Stimulated activated CD8-positive, alpha-beta memory T cell treated with anti-CD3 and anti-CD28 coated beads, Interleukin-4, amount 100 ng/mL, for 1 hour (primary cell): ENCODE measurements at places on chromosomes 7 and 10.

- no peak for DNase-seq
Measured at GRCh38 chr7:34060196-34060947, 155.0 kb downstream of the BMPER start.

GRCh38 chr7:10245406-10245805 lies 728.3 kb upstream of the PHF14 start:
- DNase-seq: no peak

- no peak for DNase-seq
Measured at GRCh38 chr10:91296471-91296870, 76.0 kb downstream of the PCGF5 start.

GRCh38 chr7:95376632-95377400 lies 19.4 kb downstream of the PON3 start:
- DNase-seq: no peak

GRCh38 chr10:22356324-22356873 lies 11.1 kb downstream of the SPAG6 start:
- DNase-seq: no peak

DNA sequence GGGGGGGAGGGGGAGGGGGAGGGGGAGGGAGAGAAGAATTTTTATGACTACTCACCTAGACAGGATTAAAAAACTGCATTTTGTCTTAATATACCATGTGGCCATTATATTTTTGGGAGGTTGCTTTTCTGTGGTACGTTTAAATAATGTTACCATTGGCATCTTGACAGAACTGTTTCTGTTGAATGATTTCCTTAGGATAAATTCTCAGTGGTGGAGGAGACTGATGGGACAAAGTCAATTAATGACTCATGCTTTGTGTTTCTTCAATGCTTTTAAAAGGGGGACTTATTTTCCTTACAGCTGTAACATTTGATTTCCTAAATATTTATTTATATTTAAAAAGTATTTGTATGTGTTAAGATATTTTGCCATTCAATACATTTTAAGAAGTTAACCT lies 13.7 kb downstream of the AGR2 start:
- DNase-seq: no peak

DNA sequence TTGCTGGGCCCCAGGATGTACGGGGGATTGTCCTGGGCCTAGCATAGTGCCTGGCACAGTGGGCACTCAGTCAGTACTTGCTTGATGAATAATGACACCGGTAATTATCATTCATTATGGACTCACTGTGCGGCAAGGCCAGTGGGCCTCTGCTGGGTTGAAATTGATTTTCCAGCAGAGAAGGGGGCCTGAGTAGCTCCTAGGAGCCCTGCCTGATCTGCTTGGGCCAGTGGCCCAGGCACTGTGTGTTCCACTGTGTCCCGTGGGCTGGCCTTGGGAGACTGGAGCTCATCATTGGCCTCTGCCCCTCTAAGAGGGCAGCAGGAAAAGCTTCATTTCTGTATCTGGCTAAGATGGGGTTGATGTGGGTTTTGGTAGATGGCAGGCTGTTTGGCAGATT lies 1.4 kb downstream of the CHST3 start:
- no peak for DNase-seq

DNA sequence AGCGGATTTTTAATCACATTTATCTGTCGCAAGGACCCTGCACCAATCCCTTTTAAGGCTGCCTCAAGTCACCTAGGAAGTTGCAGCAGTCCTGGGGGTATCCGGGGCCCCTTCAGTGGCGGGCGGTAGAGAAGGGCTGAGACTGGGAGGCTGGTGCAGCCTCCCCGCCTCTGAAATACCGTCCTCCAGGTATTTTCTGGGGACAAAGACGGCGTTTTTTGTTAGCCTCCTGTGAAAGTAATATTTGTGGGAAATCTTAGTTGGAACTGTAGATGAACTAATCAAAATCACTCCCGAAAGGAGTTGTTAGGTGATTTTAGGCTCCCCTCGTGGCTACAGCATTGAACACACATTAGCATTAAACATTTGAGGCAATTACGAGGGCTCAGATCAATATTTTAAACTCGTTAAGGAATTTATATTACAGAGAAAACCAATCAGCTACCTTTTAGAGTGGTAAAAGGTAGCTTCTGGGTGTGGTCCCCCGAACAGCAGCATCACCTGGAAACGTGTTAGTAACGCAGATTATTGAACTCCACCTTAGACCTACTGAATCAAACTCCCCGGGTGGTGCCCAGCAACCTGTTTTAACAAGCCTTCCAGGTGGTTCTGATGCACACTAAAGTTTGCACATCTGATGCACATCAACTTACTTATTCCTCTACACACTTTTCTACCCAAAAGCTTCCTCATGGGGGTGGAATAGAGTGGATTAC lies 530 bp upstream of the ANXA7 start:
- no peak for DNase-seq

- DNase-seq: no peak
Measured at GRCh38 chr7:148633761-148634160, 43.2 kb downstream of the C7orf33 start.

- DNase-seq: no peak
Measured at GRCh38 chr7:108637049-108637621, 67.5 kb downstream of the DNAJB9 start.

- no peak for DNase-seq
Measured at GRCh38 chr7:143042159-143042789, 9.9 kb upstream of the OR6V1 start.

GRCh38 chr7:69845721-69846495 lies 247.6 kb downstream of the AUTS2 start:
- DNase-seq: no peak

GRCh38 chr7:148234715-148235114 lies 355.9 kb upstream of the C7orf33 start:
- DNase-seq: no peak

GRCh38 chr7:30924624-30925023 lies 13.0 kb downstream of the AQP1 start:
- DNase-seq: no peak

DNA sequence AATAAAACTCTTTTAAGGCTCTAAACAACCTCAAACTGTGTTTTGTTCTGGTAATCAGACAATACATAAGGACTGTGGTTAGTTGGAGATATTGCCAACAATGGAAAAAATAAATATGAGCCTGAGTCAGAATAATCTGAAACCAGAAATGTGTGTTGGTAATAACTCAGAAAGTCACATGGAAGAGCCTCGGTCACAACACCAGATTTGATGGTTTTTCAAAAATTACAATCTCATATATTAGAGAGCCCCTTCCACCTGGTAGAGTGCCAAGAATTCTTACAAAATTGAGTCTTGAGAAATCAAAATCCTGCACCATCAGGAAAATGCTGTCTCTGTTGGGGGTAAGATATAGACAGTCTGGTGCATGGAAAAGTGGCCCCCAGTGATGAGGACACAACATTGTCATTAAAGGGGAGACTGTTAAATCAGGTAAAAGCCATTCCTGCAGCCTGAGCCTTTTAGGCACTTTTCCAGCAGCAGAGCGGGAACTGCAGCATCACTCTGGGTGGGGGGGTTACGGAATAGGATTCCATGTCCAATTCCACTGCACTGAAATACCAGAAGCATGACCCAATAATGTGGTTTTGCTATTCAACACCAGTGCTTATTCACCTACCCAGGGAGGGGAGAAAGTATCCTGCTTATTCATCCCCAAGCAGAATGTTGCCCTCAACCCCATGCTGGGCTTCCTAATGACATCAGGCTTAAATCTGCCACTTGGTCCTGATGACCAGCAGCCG lies 9.5 kb upstream of the ADAM12 start:
- no peak for DNase-seq

- no peak for DNase-seq
Measured at GRCh38 chr10:132465193-132465888, 68.3 kb downstream of the PWWP2B start.

DNA sequence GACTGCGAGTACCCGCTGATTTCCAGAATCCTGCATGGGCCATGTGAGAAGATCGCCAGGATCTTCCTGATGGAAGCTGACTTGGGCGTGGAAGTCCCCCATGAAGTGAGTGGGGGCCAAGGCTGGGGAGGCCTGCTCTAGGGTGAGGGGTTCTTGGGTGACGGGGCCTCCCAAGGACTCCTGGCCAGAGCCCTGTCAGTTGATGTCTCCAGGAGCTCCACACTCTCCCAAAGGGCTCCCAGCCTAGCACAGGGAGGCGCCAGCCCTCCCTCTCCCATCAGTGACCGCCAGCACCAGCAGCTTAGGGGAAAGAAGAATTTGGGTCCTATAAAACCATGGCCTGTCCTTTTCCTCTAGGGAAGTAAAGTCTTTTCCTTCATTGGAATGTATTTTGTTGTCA lies 9.8 kb upstream of the ZNF22 start:
- no peak for DNase-seq

GRCh38 chr7:26959290-26959689 lies 94.9 kb upstream of the SKAP2 start:
- no peak for DNase-seq

DNA sequence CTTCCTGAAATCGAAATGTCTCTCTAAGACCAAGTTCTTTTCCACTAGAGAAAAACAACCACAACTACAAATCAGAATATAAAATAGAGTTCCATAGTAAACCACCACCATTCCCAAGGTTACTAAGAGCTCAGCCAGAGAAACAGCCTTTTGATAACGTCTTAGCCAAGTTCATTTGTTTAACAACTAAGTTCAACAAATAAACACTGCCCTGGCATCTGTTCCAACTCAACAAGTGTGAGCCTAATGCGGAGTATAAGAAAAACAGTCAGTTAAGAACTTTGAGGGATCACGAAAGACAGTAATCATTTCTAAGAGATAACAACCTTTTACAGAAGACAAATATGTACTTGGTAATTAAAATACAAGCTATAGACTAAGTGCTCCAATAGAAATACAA lies 77.3 kb downstream of the CALD1 start:
- no peak for DNase-seq

- DNase-seq: no peak
Measured at GRCh38 chr7:157676001-157676400, 339.2 kb downstream of the DNAJB6 start.

GRCh38 chr10:125283191-125283835 lies 123.0 kb upstream of the CTBP2 start:
- no peak for DNase-seq

- DNase-seq: no peak
Measured at GRCh38 chr7:137990251-137990941, 11.5 kb downstream of the CREB3L2 start.

DNA sequence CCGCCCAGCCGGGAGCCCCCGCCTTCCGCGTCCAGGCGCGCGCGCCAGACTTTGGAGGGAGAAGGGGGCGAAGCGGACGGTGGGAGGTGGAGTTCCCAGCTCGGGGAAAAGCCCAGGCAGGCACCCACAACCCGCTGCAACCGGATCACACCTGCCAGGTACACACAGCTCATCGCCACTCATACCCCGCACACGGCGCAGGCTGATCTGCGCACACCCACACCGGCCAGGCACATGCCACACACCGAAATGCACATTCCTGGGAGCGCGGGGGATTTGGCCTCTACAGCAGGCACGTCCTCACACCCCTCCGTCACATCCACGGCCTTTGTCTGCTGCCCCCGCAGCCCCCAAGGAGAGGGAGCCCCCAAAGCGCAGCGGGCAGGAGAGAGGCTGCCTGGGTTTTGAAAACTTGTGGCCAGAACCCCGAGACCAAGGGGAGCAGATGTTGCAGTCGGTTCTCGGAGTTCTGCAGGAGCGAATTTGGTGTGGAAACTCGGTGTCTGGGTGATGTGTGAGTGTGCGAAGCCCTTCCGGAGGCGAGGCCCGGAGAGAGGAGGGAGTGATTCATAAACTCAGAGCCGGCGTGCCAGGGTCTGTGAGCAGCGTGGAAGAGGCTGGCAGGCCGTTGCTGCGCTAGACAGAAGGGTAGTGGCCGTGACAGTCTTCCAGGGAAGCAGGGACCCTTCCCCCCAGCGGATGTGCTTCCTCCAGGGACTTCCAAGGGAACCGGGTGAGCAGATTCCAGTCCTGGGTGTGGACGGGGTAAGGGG lies 734 bp downstream of the CHST3 start:
- DNase-seq: no peak

DNA sequence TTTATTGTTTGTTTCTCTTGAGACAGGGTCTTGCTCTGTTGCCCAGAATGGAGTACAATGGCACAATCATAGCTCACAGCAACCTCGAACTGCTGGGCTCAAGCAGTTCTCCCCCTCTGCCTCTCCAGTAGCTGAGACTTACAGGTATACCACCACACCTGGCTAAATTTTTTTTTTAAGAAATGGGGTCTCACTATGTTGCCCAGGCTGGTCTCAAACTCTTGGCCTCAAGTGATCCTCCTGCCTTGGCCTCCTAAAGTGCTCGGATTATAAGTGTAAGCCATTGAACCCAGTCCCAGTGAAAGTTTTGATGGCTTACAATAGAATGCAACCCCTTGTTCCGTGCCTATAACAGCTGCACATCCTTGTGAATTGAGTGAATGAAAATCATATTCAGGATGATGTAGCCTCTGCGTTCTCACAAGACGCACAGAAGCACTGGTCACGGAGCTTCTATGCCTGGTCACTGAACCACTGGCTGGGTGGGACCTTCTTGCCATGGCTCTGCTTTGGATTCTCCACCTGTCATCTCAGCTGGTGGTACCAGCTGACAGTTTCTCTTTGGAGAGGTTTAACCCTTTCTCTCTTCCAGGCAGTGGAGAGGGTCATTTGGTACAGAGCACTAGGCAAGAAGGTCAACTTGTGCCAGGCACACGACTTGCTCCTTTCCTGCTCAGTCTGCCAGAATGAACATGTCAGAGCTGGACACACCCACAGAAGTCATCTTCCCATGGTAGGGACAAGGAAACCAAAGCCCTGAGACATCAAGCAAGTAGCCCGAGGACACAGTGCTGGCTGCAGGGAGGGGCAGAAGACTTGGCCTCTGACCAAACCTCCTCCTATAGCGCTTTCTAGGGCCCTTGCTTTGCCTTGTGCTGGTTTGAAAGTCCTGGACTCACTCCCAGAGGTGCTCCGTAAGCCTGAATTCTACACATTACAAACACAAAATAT lies 89.6 kb downstream of the ATXN7L1 start:
- DNase-seq: no peak

DNA sequence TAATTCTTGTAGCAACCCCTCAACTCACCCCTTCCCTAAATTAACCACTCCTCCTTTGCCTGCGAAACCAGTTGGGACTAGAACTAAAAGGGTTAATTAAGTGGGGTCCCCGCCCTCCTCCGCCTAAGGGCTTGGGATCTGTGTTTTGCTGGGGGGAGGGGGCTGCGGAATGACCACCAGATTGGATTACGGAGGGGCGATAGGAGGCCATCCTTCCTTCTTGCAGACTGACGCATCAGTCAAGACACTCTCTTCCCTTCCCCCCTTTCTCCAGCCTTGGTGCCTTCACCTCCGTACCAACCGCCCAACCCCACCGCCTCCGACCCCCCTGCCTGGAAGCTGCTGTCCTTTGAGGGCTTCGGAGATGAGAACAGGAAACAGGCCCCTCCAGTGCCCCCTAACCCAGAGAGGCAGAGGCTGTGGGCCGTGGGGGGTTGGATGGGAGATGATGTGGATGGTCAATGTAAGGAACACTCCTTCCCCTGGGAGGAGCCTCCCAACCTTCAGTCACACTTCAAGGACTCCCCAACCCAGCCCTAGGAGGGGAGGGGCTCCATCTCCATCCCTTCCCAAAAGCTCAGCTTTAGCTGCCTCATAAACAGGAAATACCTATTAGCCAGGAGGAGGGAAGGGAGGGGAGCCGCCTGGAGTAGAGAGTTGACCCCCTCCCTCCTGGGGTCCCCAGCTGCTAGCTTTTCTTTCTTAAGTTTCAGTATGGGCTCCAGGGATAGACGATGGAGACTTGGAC lies 997 bp upstream of the LDB1 start:
- DNase-seq: no peak
